ENCODE measurements at places on chromosomes 1 and 21.
A peak's percentile ranks its signal among the peaks of the same experiment; 100 is the strongest.

- DNase-seq: no peak
Observed at GRCh38 chr1:165648919-165649572, 18.0 kb downstream of the MGST3 start.

DNA sequence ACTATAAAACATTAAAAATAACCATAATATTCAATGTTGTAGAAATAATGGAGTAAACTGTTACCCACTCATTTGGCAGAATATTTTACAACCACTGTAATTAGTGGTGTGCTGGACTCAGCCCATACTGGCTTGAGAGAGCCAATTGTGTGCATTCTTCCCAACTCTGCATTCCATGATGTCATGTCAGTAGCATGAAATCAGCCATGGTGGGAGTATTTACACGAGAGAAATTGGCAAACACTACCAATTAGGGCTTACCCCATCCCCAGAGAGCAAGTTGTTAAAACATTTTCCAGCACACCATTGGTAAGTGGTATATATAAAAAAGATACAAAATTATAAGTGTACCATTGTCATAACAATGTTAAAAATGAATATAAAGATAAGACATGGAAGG is 19.1 kb upstream of the QSOX1 start:
- DNase-seq: no peak

GRCh38 chr1:35369922-35370671 is 101.6 kb downstream of the ZMYM4 start:
- peak; percentile 55 for DNase-seq

DNA sequence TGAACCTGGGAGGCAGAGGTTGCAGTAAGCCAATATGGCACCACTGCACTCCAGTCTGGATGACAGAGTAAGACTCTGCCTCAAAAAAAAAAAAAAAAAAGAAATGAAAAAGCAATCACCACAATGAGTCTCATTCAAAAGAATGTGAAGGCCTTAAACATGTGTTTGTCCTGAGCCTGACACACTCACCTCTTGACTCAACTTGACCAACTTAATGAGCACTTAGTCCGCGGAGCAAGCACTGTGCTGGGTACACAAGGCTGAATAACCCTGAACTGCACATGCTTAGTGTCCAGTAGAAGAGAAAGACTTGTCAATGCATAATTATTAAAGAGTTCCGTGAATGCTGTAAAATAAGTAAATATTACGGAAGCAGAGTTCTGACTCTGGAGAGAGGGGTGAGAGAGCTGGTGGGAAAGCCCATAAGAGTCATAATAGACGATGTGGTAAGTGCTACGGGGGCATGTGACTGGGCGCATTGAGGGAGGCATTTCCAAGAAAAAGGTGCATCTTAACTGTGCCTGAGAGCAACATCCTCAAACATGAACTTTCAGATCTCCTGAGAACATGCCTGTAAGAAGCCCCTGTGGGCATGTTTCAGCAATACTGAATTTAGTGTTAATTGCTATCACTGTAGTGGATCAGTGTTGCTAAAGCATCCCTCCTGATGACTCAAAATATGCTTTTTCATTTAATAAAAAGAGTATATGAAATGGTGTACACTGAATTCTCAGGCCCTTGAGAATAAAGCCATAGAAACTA is 27.2 kb downstream of the MCOLN2 start:
- no peak for DNase-seq

GRCh38 chr1:165927169-165927568 is 99.8 kb downstream of the UCK2 start:
- DNase-seq: no peak

DNA sequence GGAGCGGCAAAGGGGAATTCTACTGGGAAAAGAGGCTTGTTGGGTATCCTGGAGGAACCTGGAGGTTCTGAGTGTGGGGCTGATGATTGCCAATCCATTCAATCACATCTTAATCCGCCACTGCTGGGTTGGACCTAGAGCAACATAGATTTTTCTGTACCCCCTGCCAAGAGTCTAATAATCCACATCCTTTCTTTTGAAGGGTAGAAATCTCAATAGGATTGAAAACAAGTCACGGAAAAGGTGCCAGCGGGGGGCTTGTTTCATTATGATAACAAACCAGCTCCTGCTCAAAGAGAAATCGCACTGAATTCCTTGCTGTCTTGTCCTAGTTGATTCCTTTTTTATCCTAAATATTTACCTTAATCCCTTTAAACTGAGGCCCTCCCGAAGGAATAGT is 528.5 kb downstream of the ADGRL2 start:
- no peak for DNase-seq

GRCh38 chr1:151501474-151501873 is 9.7 kb upstream of the CGN start:
- no peak for DNase-seq

DNA sequence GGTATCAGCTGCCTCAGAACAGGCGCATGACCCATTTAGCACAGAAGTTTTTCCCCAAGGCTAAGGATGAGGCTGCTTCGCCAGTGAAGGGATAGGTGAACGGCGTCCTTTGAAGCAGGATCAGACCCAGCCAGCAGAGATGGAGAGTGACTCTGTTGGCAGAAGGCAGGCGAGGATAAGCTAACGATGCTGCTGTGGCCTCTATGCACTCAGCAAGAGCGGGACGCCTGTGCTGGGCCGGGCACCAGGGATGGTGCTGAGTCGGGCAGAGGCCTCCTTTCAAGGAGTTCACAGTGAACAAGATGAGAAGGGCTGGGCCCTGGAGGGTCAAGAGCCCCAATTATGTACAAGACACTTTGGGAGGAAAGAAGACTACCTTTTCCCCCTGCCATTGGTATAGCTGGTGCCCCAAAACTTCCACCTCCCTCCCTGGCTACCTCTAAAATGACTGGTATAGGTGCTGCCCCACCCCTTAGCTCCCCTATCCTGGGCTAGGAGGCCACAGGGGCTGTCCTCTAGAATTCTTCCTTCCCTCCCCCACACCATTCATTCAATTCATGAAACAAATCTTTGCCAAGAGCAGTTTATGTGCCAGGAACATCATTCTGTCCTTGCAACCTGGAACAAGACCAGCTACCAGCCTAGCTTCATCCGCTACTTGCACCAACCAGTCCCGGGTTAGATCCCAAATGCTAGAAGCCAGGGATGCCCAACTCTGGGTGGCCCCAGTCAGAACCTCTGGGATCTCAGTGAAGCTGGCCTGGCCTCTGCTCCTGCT is 7.5 kb downstream of the XKR8 start:
- no peak for DNase-seq

- no peak for DNase-seq
Observed at GRCh38 chr1:51222809-51223208, 13.3 kb upstream of the RNF11 start.

DNA sequence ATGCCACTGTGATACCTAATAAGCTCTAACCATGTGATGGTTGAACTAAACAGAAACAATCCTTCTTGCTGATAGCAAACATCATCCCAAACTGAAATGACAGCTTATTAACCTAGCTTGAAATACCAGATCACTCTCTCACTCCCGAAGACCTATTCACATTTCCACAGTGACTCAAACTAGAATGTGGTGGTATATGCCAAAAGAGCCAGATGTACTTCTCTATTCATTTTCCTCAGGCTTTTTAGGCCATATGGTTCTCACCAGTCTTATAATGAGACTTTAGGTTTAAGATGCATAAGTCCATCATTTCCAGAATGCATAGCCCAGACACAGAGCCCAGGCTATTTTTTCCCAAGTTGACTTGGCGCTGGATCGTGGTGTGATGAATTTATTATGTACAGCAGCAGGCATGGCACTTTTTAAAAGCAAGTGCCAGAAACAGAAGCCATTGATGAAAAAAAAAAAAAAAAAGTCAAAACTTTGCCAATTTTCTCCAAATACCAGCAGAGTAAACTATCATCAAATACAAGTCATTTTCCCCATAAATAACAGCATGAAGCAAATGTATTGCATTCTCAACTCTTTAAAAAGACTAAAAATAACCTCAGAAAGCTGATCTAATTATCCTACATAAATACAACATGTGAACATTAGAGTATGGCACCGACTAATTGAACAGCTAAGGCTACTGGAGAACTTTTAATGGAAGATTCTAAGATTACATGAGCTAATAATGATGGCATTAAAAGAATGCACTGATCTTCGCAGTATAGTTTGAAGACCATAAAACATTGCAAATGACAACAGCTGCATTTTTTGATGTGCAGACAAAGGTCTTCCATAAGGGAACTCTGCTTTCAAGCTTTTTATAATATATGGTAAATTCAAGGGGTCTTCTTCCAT is 365.4 kb downstream of the LRRIQ3 start:
- DNase-seq: peak; percentile 47

DNA sequence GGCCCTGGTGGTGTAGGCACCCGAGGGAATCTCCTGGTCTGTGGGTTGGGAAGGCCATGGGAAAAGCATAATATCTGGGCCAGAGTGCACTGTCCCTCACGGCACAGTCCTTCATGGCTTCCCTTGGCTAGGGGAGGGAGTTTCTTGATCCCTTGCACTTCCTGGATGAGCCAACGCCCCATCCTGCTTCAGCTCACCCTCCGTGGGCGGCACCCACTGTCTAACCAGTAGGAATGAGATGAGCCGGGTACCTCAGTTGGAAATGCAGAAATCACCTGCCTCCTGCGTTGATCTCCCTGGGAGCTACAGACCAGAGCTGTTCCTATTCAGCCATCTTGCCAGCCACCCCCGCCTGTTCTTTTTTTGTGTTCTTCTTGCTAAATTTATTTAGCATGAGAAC is 134.4 kb downstream of the LEPR start:
- DNase-seq: no peak

DNA sequence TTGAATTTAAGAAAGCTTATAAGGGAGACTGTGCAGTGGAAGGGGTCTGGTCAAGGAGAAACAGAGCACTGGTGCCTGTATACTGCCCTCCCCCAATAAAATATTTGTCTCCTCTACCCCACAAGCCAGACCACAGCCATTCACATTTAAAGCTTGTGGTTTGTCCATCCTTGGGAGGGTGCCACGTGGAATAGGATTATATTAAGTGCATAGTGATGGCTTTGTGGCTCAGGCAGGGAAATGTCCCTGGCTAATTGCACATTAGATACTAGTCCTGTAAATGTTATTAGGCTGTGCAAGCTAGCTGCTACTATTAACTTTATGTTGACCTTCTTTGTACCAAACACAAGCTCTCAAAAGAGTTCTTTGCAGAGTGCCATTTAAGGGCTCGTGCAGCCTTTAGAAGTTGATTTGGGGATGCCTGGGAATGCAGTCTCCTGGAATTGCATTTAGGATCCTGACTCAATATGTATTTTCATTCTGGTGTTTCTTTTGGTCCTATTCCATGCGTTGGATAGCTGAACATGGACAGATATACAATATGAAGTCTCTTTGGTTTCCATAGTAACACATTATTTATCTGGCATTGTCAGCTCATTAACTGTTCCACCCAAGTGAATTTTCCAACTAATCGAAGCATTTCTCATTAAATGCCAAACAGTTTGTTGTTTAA is 210.6 kb downstream of the ROR1 start:
- DNase-seq: no peak

DNA sequence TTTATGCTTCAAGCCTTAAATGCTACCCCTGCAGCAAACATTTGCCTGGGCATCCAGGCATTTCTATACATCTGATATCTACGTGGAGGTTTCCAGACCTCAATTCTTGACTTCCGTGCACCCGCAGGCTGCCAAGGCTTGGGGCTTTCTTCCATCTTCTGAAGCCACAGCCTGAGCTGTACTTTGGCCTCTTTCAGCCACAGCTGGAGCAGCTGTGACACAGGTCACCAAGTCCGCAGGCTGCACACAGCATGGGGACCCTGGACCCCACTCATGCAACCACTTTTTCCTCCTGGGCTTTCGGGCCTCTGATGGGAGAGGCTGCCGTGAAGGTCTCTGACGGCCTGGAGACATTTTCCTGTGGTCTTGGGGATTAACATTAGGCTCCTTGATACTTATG is 5.4 kb upstream of the HAO2 start:
- DNase-seq: no peak

GRCh38 chr1:162276493-162276892 is 100.2 kb downstream of the SPATA46 start:
- peak; percentile 6 for DNase-seq

GRCh38 chr1:218433744-218434143 is 88.6 kb downstream of the TGFB2 start:
- peak; percentile 59 for DNase-seq

GRCh38 chr1:82628887-82629286 is 828.2 kb downstream of the ADGRL2 start:
- DNase-seq: no peak

GRCh38 chr1:41430582-41430981 is 53.9 kb downstream of the EDN2 start:
- DNase-seq: no peak

DNA sequence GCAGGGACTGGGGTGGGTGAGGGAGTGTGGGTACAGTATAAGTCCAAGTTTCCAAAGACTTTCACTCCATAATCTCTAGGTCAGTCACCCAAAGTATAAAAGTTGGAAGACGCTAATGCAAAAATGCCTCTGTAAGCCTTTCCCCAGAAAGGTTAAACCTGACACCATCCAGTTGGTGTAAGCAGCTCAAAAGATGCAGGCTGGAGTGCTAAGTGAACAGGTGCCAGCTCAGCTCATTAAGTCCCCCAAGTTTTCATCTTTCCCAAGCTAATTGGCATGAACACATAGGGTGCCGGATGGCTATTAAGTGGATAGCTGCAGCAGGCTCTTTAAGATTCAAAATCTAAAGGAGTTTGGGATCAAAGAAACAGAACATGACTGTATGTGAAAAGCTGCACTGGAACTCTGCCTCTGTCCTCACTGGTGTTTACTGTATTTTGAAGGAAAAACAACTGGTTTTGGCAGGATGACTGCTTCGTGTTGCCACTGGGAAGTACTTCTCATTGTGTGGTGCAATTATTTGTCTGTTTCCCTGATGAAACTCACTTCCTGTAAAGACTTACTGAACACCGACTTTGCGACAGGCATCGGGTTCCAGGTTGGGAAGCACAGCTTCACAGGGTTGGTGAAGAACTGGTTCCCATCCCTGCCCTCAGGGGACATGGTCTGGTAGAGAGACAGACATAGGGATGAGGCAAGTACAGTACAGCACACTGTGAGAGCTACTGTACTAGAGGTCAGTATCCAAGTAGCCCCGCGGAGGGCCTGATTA is 152.7 kb downstream of the DAB1 start:
- DNase-seq: no peak

DNA sequence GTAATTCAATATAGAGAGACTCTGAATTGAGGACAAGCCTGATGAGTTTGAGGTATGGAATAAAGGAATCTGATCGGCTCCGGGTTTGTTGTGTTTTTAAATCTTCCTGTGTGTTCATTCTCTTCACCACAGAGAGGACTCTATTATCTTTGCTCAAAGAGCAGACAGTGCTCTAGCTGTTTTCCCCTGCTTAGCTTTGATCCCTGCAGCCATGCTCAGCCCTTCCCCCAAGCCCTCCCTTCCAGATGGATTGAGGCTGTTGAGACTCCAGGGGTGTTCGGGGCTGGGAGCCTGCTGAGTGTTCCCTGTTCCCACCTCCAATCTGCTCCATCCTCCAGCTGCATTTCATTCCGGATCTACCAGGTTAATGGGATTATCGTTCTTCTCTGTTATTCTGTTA is 74.2 kb upstream of the CXADR start:
- no peak for DNase-seq

- no peak for DNase-seq
Observed at GRCh38 chr1:155223047-155223446, 14.6 kb downstream of the MTX1 start.

All from fibroblast of skin of left quadriceps (primary cell).